ENCODE measurements at places on chromosomes 6 and 20.

DNA sequence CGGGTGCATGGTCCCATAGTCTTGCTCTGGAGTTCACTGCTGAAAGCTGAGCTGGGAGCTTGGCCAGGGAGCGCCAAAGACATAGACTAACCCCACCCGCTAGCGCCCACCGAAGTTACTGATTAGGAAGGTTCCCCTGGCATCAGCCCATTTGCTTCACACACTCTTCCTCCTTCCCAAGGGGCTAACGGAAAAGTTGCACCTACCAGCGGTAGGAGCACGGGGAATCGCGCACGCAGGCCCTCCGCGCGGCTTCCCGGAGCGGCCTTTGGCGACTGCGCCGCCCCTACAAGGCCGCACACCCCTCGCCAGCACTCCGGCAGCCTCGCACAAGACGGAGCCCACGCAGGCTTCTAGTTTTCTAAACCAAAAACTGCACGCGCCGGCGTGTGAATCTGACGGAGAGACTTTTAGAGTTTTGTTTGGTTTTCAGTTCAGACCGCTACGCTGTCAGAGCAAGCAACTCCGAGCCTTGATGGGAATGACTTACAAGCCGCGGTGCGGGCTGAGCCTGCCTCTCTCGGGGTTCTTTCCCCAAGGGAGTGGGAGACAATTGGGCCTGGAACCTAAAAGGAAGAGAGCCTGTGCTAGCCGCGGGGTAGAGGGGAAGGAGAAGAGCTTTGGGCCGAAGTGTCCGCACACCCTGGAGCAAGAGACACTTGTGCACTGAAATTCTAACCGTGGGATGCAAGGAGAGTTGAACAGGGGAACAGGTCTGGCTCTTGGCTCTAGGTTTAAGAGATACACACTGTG, 891 bp upstream of the POU3F2 start:
- DNase-seq, result peak; percentile 29

DNA sequence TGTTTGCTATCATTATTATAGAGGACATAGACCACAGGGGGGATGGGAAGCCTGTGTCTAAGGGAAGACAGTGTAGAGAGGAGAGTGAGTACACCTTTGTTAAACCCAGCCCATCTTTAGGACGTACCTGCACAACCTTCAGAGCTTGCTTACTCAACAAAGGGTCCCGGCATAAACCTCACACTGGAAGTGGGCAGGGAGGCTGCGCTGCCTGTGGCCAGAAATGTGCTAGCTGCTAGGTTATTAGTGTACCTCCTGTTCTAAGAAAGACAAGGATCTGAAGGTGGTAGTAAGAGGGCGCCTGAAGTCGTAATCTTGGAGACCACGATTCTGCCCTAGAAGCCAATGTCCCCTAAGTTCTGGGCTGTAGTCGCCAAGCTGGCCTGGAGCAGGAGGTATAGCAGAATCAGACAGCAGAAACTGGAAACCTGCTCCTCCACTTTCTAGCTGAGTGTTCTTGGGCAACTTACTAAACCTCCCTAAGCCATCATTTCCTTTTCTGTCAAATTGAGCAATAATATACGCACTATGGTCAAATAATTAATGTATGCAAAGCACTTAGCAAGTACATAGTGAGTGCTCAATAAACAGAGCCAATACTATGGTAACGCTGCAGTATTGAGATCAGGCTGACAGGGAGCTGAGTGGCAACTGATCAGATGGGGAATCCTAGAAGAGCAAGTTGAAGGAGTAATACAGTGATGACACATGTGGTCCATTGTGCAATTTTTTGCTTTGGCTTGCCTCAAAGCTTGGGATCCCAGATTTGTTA, 16.8 kb upstream of the AKIRIN2 start:
- DNase-seq, result no peak

DNA sequence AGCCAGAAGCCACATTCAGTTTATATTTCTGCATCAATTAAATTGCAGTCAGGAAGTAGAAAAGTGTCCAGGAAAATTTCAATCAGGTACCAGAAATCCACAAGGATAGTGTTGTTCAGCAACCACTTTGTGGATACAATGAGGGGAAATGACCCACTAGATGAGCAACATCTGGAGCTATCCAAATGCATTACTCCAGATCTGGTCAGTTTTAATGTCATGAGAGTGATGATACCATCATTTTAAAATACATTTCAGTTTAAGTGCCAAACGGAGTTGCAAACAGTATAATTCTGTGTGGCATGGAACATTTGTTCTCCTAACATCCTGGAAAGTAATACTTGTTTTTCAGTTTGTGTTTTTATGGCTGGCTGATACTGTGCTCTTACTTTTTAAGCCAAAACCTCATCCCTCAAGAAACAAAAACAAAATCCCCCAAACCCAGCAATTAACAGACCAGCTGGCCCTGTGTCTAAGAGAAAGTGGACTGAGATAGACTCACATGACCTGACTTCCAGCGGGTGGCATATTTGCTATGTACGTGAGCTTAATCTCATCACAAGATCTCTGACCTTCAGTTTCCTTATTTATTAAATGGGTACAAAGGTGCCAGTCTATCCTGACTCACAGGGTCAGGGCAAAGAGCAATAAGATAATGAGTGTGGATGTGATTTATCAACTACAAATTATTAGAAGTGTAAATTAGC, 58.8 kb upstream of the CNKSR3 start:
- DNase-seq, result no peak

- no peak for DNase-seq
Measured at GRCh38 chr6:39808964-39809363, 16.8 kb downstream of the DAAM2 start.

DNA sequence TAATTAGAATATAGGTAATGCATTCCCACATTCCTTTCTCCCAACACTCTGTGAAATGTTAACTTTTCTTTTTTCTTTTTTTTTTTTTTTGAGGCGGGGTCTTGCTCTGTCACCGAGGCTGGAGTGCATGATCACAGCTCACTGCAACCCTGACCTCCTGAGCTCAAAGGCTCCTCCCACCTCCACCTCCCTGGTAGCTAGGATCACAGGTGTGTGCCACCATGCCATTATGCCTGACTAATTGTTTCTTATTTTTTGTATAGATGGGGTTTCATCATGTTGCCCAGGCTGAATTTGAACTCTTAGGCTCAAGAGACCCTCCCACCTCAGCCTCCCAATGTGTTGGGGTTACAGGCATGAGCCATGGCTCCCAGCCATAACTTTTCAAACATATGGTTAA, 135.7 kb upstream of the SHLD1 start:
- DNase-seq, result no peak

DNA sequence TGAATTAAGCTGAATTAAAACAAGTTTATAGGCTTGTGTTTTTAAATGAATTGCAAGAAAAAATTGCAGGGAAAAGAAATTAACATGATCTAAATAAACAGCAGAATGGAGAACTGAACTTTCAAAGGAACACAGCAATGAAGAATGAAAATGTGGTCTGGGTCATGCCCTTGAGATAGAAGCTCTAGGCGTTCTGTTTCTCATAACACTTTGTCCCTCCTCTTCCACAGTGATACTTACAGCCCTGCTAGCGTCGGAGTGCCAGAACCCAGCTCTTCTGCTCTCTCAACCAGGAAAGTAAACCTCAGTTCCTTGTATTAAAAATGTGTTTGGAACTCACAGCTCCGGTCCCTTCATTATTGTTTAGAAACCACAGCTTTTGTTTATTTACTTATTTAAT, 11.4 kb downstream of the HMGCLL1 start:
- DNase-seq, result no peak

DNA sequence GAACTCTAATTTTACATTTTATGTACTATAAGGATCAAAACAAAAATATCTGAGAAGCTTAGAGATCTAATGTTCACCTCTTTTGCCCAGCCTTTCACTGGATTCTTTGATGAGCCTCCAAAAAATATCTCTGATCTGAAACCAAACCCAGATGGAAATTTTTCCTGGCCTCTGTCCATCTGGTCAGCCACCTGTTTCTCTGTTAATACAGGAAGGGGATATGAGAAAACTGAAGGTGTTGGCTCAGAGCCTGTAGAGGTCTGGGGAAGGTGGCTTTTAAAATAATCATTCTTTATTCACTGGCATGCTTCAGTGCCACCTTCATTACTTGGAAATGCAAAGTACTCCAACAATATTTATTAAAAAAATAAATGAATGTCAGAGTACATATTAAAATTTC, 8.5 kb upstream of the MCM3 start:
- no peak for DNase-seq

GRCh38 chr20:33909331-33909921, 84.3 kb upstream of the RALY start:
- no peak for DNase-seq

- DNase-seq, result no peak
Measured at GRCh38 chr6:3081960-3082359, 13.7 kb downstream of the RIPK1 start.

- DNase-seq, result no peak
Measured at GRCh38 chr6:118220429-118221128, 313.5 kb downstream of the SLC35F1 start.

DNA sequence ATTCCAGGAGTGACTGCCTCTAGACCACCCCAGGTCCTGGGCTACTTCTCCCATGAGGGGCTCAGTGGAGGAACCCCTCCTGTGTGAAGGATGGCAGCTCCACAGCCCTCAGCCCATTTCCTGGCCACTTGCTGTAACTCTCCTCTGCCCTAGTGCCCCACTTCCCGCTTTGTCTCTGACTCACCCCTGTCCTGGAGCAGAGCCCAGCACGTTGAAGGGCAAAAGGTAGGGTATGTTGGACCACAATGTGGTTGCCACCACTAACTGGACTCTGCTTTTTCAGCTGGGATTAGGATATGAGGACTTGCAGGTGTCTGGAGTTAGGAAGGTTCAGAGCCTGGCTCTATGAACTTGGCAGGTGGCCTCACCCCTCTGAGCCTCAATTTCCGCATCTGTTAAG, 2.4 kb downstream of the MYBL2 start:
- no peak for DNase-seq

GRCh38 chr6:157086632-157087031, 236.7 kb downstream of the TMEM242 start:
- DNase-seq, result no peak

DNA sequence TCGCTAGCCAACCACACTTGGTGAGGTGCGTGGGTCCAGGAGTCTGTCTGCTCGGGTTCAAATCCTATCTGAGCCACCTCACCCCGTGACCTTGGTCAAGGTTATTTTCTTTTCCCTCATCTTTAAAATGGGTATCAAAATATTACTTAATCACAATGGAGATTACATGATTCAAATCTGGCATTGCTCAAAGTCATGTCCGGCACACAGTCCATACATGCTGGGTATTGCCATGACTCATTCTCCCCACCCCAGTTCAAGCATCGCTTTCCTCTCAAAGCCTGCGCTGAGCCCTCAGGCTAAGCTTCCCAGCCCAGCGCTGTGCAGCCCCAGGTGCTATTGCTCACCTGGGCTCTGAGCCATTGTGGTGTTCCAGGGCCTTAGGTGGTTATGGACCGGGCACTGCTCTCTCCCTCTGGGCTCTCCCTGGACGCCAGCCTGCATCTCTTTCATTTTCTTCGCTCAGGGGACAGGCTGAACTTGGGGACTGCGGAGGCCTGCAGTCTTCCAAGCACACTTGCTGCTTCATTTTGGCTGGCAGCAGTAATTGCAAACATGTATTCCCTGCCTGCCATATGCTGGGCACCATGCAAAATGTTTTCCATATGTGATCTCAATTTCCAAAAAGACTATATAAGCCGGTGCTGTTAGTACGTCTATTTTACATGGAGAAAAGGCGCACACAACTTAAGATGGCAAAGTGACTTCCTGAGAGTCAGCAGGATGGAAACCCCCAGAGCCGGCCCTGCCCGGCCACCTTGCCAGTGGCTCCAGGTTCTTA, 27.3 kb downstream of the WRNIP1 start:
- DNase-seq, result no peak

- no peak for DNase-seq
Measured at GRCh38 chr6:96302991-96303390, 218.6 kb upstream of the UFL1 start.

GRCh38 chr6:85418059-85418458, 31.8 kb upstream of the NT5E start:
- no peak for DNase-seq

GRCh38 chr6:135236319-135236718, 55.2 kb downstream of the MYB start:
- no peak for DNase-seq

Data from activated T-cell treated with anti-CD3 and anti-CD28 coated beads, Interleukin-2, amount 50 U/mL, for 72 hours (primary cell).